ENCODE measurements at places on chromosomes 12 and 14.
A peak's percentile ranks its signal among the peaks of the same experiment; 100 is the strongest.

DNA sequence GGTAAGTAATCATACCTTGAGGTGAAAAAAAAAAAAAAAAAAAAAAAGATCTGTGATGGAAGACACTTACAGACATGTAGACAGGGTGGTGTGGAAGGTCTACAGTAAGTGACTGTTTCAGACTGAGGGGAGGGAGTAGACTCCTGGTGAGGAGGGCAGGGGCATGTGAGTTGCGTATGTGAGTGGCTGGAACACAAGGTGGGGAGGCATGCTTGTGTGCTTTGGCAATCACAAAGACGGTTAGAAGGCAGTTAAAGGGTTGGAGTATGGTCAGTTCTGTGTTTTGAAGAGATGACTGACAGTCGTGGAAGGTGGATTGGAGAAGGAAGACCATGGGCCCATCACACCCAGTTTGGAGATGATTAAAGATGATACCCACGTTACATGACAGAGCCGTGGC lies 65.2 kb downstream of the ETV6 start:
- no peak for DNase-seq

DNA sequence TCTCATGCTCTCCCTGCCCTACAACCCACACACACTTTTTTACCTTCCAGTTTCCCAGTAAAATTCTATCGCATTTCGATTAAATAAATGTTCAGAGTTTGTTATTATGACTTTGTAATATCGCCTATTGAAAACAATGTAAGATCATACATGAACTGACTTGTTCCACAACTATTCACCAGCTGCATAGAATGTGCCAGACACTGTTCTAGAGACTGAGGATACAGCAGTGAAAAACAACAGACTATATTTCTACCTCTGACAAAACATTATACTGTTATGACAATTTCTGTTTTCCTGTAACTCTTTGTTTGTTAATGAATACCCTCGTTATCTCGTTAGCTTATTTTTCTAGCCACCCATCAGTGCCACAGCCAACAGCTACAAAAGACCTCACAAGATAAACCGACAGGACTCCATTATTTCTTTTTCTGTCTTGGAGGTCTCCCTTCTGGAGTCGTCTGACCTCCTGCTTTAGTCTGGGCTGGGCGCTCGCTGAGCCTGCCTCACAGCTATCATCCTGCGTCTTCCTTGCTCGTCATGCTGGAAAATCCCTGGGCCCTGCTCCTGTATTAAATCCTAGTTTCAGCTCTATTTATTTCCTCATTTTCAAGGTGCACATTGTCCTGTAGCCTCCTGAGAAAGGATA lies 498.9 kb downstream of the DIO2 start:
- no peak for DNase-seq

GRCh38 chr14:89425931-89426330 lies 8.9 kb upstream of the FOXN3 start:
- peak; percentile 99 for DNase-seq

- no peak for DNase-seq
Measured at GRCh38 chr14:20179218-20179617, 11.5 kb upstream of the OR11G2 start.

GRCh38 chr12:131087302-131087818 lies 133.7 kb downstream of the ADGRD1 start:
- DNase-seq: no peak

- DNase-seq: no peak
Measured at GRCh38 chr12:67080637-67081036, 188.5 kb upstream of the CAND1 start.

DNA sequence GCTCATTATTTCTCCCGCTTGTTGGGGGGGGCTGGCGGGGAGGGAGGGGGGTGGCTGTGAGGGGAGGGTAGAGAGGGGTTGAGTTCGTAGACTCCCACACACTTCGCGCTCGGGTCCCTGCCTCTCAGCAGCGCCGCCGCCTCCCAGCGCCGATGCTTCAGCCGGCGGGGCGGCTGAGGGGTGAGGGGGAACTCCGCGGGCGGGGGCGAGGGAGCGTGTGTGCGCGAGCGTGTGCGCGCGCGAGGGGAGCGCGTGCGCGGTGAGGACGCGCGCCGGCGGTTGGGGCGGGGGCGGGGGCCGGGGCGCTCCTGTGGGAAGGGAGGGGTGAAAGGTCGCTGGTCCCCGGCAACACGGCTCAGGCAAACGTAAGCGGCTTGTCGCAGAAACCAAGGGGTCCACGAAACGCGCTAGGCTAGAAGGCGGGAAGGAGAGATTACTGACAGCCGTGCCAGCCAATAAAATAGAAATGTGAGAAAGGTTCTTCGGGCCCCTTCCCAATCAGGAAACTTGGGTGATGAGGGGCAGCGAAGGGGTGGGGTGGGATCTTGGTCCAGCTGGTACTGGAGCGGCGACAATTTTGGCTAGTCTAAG lies 343 bp upstream of the NOVA1 start:
- DNase-seq: peak; percentile 53

- peak; percentile 46 for DNase-seq
Measured at GRCh38 chr12:1246637-1247036, 255.6 kb downstream of the ERC1 start.

GRCh38 chr12:49784756-49785409 lies 43.3 kb downstream of the NCKAP5L start:
- DNase-seq: peak; percentile 41

DNA sequence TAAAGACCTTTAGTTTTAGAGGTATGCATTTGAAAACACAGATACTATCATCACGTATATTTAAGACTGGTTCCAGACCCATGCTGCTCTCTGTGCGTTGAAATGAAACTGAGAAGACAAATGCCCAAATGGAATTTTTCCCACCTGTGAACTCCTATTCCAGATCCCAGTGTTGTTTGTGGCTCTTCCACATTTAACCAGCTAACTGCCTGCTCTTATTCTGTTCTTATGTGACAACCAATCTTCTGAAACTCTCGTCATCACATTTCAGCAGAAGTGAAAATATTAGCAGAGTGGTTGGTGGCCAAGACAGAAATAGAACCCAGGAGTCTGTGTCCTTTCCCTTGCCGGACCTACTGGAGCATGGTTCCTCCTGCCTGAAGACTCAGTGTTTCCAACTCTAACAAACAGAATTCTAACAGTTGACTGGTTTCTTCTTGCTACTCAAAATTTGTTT lies 460.2 kb downstream of the RAD51B start:
- DNase-seq: no peak

DNA sequence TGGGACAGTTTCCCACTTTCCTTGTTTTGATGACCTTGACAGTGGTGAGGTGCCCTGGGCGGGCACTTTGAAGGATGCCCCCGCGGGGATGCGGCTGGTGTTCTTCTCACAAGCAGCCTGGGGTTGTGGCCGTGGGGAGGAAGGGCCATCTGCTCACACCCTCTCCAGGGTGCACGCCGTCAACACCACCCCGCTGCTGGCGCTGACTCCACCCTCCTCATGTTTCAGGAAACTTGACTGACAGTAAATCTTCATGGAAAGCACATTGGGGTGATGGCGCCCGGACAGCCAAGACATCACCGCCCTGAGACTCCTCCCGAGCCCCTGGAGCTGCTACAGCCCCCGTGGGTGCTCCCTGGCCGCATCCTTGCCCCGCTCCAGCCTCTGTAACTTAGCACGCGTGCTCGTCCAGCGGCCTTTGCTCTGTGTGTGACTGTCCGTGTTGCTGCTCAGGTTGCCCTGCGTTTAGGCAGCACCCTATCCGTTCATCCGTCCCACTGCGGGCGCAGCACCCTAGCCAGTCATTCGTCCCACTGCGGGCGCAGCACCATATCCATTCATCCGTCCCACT lies 150.2 kb upstream of the C14orf180 start:
- DNase-seq: no peak

DNA sequence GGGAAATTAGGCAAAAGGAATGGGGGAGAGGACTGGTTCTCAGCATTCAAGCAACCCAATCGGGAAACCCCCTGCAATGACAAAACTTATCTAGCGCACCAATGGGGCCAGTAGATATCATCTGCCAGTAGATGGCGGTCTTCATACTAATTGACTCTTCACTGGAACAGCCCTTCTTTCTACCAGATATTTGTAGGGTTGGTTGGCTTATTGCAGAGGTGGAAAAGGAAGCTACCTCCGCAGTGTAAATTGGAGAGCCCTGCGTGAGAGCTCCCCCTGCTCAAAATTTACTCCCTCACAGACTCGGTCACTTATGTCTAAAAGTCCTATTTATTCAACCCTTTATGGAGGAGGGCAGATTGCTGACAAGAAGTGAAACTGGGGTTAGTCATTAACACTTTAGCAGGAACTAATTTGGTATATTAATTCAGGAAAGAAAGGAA lies 166.1 kb upstream of the CCND2 start:
- DNase-seq: peak; percentile 39

DNA sequence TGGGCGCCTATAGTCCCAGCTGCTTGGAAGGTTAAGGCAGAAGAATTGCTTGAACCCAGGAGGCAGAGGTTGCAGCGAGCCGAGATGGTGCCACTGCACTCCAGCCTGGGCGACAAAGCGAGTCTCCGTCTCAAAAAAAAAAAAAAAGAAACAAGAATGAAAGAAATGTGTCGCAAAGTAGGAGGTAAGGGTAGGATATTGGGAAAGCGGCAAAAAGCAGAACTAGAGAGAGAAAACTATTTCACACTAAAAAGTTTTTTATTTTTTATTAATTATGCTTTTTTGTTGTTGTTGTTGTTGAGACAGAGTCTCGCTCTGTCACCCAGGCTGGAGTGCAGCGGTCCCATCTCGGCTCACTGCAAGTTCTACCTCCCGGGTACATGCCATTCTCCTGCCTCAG lies 17.7 kb downstream of the SBNO1 start:
- DNase-seq: no peak

- DNase-seq: no peak
Measured at GRCh38 chr12:92600052-92600451, 102.7 kb upstream of the PLEKHG7 start.

GRCh38 chr14:23653051-23653450 lies 16.9 kb downstream of the DHRS2 start:
- peak; percentile 22 for DNase-seq

DNA sequence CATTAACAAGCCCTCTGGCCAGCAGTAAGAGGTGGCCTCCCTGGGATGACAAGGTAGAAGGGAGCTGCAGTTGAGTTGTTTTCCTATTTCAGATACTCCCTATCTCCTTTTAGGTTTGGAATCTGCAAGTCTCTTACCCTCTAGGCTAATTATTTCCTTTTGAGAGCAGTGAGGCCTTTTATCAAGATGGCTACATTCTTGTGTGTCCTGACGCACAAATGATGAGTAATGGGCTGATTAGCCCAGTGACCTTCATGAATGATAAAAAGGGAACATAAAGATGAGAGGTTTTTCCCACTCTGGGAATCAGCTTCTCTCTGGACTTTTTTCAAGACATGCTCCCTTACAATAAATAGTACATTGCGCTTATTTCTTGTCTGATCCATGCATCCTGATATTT lies 22.9 kb downstream of the DYRK2 start:
- DNase-seq: no peak

GRCh38 chr14:94392510-94392935 lies 4.1 kb upstream of the SERPINA1 start:
- DNase-seq: peak; percentile 84

DNA sequence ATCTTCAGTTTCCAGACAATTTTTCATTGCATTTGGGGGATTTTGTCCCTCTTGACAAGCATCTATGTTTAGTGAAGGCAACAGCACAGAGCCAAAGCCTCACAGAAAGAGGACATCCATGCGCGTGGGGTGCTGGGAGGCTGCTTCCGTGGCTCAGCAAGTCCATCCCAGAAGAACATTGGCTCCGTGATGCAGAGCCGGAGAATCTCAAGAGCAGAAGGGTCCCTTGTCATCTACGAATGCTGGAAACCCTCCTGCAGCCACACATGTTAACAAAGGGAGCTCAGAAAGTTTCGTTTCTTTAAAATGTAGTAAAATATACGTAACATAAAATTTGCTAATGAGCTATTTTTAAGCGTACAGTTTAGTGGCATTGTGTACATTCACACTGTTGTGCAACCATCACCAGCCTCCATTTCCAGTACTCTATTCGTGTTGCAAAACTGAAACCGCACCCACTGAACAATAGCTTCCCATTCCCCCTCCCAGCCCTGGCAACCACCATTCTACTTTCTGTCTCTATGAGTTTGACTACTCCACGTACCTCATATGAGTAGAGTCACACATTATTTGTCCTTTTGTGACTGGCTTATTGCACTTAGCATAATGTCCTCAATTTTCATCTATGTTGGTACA lies 185.9 kb downstream of the TTC7B start:
- DNase-seq: no peak

DNA sequence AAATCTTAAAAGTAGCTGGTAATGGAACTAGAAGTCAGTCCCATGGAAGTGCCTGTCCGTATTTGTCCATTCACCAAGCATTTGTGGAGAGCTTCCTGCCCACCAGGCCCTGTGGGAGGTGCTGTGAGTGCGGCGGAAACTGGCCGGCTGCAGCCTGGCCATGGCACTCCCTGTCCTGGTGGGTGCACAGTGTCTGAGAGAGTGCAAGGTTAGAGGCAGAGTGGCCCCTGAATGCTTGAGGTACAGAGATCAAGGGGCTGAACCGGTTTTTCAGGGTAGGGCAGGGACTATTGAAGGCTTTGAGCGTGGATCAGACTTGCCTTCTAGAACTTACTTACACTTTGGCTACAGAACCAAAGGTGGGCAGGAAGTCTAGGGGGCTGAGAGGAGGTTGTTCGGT lies 92.9 kb downstream of the ESR2 start:
- no peak for DNase-seq

- no peak for DNase-seq
Measured at GRCh38 chr14:100967178-100967577, 63.7 kb upstream of the RTL1 start.

GRCh38 chr12:132228476-132229192 lies 84.4 kb downstream of the NOC4L start:
- DNase-seq: no peak

DNA sequence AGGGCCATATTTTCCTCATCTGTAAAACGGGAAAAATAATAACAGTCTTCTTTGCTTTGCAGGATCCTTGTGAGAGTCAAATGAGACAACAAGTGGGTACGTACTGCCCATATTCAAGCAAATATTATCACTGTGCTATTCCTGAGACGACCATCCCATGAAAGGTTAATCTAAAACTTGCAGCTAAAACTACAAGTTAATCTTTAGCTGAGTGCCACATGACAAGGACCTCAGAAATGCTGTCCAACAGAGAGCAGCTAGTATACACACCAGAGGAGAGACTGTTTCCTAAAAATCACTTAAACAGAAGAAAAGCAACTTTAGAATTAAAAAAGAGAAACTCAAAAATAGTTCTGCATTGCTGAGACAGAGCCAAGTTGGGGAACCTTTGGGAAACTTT lies 162.7 kb upstream of the TMTC2 start:
- DNase-seq: no peak

- DNase-seq: no peak
Measured at GRCh38 chr12:6724409-6724797, 557 bp downstream of the COPS7A start.

GRCh38 chr14:34539407-34540180 lies at the start of gene EAPP:
TSS of gene EAPP (minus strand) at chr14:34539701. CDS start at chr14:34539628, 73 bp downstream.
- DNase-seq: peak; percentile 97

DNA sequence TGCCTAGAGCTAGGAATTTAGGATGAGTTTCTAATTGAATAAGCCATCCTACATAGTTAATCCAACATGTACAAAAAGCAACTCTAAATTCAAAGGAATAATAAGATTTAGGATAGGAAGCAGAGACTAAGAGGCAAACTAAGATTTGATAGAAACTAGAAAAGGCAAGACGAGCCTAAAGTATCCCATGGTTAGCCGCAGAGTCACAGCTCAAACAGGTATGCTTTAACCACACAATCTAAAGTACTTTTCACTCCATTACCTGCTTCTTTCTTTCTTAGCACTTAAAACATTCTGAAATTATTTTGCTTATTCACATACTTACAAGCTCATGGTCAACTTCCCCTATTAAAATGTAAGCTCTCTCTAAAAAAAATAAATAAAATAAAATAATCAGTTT lies 51.8 kb downstream of the OTOGL start:
- DNase-seq: no peak

GRCh38 chr14:65349100-65349499 lies 63.4 kb upstream of the FUT8 start:
- no peak for DNase-seq

- DNase-seq: peak; percentile 9
Measured at GRCh38 chr12:117985182-117985581, 16.4 kb upstream of the KSR2 start.
